Activated gamma-delta T cell treated with Interleukin-2 at 50 U/mL for 16 hours (primary cell): ENCODE measurements at places on chromosomes 5 and 9.

GRCh38 chr9:135330685-135331590 is 148.6 kb upstream of the PPP1R26 start:
- DNase-seq: no peak

DNA sequence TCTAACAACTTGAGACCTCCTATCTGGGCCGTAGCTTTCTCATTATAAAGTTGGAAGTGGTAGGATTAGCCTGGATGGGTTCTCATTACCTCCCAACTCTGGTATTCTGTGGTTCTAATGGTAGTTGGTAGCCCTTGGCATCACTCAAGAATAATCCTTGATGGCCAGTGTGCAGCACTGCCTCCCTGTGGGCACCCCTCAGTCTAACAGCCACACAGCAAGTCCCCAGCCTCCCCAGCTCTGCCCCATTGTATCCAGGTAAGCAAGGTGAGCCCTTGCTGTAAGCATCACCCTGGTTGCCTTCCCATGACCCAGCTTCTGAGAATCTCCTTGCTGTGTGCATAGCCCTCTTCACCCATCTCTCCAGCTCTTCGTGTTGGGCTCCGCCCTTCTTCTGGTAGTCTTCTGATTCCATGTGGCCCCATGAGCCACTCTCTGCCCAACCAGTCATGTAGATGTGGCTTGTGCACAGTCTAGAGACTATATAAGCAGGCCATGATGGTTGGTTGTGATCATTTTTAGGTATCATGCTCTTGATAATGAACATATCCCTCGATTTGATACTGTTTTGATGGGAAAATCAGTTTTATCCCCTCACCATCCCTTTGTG is 57.6 kb upstream of the GRHPR start:
- DNase-seq: no peak

DNA sequence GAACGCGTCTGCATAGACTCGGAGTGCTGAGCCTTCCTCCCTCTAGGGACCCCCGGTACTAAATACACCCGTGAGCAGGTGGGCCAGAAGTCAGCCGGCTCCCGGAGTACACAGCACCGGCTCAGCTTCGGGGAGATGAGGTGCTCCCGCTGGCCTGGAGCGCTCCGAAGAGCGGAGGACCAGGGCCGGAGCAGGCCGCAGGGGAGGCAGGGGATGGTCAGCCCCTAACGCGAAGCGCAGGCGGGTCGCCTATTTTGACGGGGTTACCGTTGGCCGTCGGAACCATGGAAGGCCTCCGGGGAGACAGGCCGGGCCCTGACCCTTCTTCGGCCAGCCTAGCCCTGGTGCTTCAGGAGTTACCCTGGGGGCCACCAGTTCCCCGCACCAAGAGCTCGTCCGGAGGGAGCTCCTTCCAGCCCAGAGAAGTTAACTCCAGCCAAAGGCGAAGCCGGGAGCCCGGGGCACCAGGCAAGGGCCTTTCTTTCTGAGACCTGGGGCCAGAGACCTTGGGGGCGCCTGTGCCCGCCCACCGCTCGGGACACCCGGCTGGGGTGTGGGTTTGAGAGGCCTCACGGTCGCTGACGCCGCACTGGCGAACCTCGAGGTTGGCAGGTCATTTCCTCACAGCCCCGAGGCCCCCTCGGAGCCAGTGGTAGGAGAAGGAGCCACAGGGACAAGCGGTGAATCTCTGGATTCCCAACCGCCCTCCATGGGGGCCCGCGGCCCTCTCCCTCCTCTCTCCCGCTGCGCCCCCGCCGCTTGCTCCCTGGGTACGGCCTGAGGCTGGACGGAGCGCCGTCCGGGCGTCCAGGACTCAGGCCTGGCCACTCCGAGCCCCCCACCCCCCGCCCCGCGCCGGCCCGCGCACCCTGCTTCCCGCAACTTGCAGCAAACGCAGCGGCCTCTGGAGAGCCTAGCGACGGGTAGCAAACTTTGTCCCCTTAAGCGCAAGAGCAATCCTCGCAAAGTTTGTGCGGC is 3.4 kb upstream of the IRX4 start:
- no peak for DNase-seq

DNA sequence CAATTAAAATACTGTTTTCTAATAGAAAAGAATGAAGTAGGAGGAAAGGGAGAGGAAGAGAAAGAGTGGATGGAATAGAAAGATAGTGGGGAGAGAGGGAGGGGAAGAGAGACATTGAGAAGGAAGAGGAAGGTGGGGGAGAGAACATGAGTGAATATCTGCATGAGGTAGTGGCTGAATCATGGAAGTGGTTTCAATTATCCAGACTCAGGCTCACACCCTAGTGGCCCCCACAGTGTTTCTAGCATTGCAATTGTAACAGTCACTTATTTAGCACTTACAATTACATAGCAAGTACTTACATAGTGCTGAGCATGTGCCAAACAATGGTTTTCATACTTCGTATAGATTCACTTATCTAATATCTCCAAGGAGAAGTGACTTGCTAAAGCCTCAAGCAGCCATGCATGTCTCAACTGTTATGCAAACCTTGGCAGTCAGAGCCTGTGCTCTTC is 72.7 kb downstream of the CAST start:
- DNase-seq: no peak

DNA sequence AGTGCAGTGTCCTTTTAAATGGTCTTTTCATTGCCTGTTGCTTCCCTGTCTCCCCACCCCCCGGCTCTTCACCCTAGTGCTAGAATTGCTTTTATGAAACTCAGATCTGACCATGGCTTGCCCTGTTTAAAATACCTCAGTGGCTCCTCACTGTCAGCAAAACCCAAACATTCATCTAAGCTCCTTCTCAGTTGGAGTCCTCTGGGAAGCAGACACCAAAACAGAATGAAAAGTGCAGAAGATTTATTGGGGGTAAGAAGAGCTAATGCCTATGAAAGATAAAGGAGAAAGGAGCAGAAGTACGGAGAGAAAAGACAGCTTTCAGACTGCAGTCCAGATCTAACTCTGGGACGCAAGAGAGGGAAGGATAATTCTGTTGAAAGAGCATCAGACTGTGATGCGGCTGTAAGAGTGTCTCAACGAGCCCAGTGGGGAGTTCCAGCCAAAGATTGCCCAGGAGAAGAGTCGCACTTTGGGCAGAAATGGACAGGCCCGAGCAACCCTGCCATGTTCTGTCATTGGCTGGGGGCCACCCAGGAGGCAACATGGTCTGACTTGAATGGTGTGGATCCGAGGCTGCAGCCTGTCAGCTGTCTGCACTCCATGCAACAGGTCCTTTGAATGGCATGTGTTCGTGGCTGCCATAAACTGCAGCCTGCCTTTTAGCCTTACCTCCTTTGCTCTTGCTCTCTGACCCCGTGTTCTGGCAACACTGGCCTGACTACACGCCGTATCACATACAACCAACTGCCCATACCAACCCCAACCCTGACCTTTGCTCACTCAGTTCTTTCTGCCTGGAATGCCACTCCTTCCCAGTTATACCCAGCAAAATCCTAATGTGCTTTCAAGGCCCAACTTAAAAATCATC is 55.9 kb downstream of the IRF1 start:
- no peak for DNase-seq

DNA sequence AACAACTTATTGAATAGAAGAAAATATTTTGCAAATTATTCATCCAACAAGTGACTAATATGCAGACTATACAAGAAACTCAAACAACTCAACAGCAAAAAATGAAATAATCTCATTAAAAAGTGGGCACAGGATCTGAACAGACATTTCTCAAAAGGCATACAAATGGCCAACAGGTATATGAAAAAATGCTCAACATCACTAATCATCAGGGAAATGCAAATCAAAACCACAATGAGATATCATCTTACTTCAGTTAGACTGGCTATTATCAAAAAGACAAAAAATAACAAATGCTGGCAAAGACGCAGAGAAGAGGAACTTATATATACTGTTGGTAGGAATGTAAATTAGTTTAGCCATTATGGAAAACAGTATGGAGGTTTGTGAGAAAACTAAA is 1.8 kb upstream of the AMACR start:
- no peak for DNase-seq

DNA sequence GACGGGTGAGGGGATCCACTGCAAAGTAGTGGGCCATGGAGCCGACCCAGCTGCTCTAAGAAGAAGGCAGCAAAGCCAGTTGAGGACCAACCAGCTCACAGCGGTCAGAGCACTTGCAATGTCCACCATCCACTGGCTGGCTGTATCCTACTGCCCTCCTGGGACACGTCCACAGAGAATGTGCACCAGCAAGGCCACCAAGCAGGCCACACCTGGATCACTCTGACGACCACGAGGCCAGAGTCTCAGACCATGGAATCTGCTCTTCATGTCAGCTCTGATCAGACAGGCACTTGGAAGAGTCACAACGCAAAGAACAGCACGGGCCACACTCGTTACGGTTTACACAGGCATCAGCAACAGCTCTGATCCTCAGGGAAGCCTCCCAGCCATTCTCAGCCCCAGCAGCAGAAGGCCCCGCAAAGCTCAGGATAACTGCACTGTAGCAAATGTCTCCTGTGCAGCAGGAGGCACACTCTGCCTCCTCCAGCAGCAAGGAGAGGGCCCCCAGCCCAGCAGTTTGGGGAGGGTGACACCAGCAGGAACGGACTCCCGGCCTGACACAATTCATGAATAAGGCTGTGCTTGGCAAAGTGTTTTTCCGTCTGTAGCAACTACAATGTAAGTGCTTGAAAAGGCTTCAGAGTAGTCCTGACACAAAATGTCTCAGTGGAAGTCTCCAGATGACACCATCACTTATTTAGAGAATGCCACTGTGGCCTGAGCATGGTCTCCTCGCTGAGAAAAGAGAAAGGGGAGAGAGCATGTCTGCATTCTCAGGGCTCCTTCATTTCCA is 15.7 kb downstream of the SEMA4D start:
- no peak for DNase-seq

DNA sequence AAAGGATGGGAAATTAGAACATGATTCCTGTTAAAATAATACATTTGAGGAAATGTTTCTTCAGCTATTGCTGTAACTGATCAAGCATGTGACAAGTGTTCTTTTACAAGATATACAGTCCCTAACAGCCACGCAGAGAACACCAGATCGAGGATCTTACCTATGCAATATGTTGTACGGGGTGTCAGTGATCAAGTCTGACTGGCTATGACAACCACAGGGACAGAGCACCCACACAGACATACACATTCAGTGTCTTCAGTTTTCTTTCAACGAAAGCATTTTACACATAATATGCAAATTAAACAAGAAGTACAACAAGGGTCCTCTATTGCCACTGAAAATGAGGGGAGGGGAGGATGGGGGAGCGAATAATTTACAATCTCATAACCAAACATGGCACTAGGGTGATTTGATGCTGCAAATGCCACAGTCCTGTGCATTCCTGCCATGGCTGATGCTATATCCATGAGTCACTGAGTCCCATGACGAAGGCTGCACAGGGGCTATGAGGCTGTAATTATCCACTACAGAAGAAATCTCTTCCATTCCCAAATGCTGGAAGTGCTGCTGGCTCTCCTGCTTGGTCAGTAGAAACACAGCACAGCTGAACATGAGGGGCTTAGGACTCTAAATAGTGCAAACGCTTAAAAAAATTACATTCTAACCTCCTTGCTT is 118.2 kb downstream of the KLHL3 start:
- DNase-seq: no peak

DNA sequence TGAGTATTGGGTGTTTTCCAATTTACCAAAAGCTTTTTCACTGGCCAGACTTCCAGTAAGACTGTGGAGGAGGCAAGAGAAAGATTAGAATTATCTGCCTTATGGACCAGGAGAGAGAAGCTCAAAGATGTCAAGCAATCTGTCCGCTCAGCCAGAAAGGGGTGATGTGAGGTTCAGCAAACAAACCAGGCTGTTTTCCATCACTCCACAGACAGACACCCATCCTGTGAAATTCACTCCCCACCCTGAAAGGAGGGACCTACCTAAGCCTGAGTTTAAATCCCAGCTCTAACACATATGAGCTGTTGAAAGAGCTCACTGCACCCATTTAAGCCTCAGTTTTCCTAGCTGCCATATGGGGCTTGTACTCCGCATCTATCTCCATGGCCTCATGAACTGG is 14.9 kb upstream of the COL27A1 start:
- no peak for DNase-seq

DNA sequence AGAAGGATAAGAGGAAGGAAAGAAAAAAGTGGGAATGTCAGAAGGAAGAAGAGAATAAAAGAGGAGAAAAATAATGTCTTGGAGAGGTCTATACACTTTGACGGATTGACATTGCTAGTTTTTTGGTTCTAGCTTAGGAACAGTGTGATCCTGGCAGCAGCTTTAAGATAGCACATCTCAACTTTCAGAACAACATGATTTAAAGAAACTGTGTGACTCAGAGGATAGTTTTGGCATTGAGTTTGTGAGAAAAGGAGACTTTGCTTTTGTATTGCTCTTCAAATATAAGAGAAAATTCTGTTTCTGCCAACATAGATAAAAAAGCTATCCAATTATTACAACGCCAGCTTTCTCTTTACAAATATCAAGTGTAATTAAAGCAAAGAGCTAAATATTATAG is 260.7 kb upstream of the ARRDC3 start:
- DNase-seq: no peak
